Central memory CD4-positive, alpha-beta T cell (primary cell): ENCODE measurements at places on chromosomes 13 and 19.

- no peak for DNase-seq
Measured at GRCh38 chr13:19860884-19861655, 2.4 kb downstream of the ZMYM5 start.

GRCh38 chr13:44142941-44143665 is 230.5 kb upstream of the SERP2 start:
- no peak for DNase-seq

DNA sequence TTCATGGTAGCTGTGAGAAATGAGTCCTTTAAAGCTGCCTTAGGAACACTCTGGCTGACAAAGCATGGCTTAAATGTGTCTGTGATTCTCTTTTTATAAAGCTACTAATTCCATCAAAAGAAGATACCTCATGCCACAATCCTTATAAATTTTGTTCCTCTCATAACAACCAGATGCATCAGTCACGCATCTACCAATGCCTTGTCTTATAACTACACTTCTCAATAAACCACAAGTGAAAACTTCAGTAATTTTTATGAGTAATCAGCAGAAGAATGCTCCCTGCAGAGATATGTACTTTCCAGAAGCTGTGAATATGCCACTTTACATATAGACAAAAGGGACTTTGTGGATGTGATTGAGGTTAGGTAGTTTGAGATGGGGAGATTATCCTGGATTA is 147.8 kb downstream of the SUCLA2 start:
- no peak for DNase-seq

GRCh38 chr19:51627491-51628138 is 2.6 kb downstream of the SIGLEC5 start:
- DNase-seq, result no peak

DNA sequence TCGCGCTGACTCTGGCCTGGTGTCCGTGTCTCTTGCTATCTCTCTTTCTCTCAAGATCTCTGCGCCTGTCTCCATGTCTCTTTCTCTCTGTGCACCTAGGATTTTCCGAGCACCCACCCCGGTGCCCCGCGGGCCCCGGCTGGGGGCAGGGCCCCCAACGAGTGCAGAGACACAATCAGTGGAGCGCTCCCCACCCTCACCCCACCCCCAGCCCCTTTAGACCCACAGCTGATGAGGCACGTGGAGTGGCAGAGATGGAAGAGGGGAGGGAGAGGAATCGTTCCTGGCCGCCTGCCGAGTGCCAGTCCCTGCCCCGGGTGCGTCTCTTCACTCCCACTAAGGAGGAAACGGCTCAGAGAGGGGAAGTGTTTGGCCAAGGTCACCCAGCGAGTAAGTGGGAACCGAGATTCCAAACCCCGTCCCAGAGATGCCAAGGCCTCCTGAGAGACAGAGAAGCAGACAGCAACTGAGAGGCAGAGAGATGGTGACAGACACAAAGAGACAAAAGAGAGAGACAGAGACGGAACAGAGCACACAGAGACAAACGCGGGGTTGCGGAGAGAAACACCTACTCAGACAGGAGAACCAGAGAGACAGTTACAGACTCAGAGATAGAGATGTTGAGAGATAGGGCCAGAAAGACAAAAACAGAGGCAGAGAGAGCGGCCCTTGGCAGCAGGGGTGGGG is 626 bp upstream of the BCL3 start:
- no peak for DNase-seq

GRCh38 chr13:88586263-88586662 is 915.1 kb downstream of the SLITRK5 start:
- no peak for DNase-seq

GRCh38 chr13:106755542-106755941 is 187.6 kb upstream of the ARGLU1 start:
- DNase-seq, result no peak

- DNase-seq, result peak; percentile 70
Measured at GRCh38 chr19:50325310-50326100, 3.7 kb downstream of the KCNC3 start.

DNA sequence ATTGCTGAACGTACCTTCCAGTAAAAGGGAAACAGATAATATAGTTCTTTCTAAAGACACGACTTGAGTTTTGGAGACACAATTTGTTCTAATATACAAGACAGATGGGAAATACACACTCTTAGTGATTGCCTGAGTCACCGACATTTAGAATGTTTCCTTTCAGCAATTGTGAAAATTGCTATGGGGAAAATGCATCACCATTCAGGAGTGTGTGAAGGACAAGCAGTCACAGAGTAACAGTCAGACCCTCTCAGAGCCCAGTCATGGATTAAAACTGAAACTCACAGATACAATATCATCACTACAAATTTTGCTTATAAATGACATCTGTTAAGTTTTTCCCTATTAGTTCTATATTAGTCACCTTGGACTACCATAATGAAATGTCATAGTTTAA is 286.1 kb downstream of the SPRY2 start:
- DNase-seq, result no peak
